Stimulated activated CD4-positive, alpha-beta T cell treated with anti-CD3 and anti-CD28 coated beads, Interleukin-15, amount 100 ng/mL, for 24 hours (primary cell): ENCODE measurements at places on chromosomes 4 and X.

- no peak for DNase-seq
Measured at GRCh38 chr4:151315212-151315886, 10.1 kb downstream of the SH3D19 start.

DNA sequence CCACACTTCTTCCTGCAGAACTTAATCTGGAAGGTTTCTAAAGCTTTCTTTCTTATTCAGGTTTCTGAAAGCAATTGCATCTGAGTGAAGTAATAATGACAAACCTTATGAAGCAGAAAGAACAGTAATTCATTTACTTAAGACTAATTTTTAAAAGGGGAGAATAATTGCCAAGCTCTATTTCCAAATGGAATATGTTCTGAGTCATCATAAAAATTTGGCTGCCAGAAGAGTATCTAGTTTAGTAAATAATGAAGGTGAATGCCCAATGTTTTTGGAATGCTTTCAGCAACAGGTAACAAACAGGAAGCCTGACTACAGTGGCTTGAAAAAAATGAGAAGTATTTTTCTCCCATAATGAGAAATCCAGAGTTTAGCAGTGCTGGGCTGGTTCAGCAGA, 227.3 kb upstream of the TET2 start:
- no peak for DNase-seq

DNA sequence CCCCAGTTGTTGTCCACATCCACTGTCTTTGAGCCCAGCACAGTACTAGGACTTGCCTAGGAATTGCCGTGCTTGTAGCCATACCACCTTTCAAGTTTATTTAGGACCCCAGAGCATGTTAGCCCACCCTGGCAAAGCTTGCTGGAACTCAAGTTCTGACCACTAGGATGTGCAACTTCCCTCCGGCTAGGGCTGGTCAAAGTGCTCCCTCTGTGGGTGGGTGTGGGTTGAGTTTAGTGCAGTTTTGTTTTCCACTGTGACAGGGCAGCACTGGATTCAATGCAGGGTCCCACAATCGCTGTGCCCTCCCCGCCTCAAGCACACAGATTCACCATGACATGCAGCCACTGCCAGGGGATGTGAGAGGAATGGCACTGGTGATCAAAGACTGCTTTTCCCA, 96.0 kb downstream of the RASGEF1B start:
- no peak for DNase-seq

GRCh38 chr4:1336088-1336491, 10.9 kb upstream of the UVSSA start:
- no peak for DNase-seq

DNA sequence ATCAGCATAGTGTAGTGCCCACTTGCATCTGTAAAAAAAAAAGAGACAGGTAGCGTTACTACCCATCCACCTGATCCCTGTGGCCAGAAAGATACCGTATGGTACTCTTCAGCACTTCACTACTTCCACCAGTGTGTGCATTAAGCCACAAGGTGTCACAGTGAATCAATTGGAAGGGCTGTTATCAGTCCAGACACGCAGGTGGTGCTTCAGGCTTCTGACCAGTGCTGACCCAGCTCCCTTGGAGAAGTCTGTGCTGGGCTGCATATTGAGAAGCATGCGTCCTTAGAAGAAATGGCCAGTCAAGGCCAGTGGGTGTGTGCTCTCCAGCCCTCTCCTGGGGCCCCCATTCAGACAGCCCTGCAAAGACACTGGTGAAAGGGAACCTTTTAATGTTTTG, 10.6 kb downstream of the LDB2 start:
- DNase-seq: no peak

GRCh38 chrX:71053217-71053621, 14.9 kb downstream of the SNX12 start:
- DNase-seq: no peak

DNA sequence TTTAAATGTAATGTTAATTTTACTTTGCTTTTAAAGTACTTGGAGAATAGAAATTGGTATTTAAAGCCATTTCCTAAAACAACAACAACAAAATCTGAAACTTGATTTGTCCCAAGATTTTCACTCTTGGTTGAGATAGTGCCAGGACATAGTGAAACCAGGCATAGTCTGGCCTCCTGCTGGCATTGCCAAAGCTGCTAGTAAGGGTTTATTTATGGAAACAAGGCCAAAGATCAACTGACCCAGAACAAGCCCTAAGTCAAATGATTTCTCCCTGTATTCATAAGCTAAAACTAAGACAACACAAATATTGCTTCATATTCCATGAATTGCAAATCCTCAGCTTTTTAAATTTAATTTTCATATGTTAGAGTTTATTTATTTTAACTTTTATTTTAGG, 227.5 kb upstream of the FGF13 start:
- DNase-seq: no peak

- DNase-seq: no peak
Measured at GRCh38 chrX:24020306-24020876, 6.6 kb downstream of the KLHL15 start.

GRCh38 chr4:21605006-21605405, 343.6 kb downstream of the KCNIP4 start:
- DNase-seq: no peak

GRCh38 chr4:41359422-41359775, 102.7 kb downstream of the UCHL1 start:
- no peak for DNase-seq
